ENCODE measurements at places on chromosomes 2 and 18. TPM values are rescaled to one million over a fixed set of nuclear protein-coding genes. Genes with fewer than 3 reads are reported as not detected.

Gene MARS2
- total RNA-seq, result 12.3 TPM

DNA sequence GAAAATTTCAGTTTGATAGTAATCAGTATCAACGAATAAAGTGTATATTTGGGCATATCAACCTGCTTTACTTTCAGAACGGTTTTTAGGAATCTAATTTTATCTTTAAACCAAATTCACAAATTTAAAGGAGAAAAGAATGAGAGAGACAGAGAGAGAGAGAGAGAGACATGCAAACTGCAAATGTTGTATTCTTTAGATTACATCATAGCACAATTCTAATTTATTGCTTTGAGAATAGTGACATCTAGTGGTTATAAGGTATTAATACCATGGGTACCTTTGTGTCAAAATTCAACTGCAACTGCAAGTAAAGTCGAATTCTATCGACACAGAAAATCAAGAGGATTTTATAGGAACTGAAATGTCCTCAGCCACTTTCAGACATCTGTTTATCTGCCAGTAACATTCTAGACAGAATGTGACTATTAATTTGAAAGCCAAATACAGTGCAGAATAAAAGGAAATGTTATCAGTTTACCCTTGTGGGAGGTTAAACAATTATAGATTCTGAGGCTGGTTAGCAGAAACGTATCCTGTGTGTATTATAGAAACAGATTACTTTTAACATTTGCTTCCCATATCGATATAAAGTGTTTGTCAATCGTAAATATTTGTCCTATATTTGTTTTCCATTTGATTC is 529.8 kb upstream of the VRK2 start:
- DNase-seq, result no peak

GRCh38 chr2:186342029-186342428 is 144.0 kb upstream of the ZC3H15 start:
- no peak for DNase-seq

Gene CPLX4
- not detected for total RNA-seq

- no peak for DNase-seq
Observed at GRCh38 chr2:56376699-56377665, 193.2 kb downstream of the CCDC85A start.

Gene NEU2
- not detected for total RNA-seq

- DNase-seq, result no peak
Observed at GRCh38 chr18:76263046-76264005, 231.7 kb downstream of the ZNF516 start.

GRCh38 chr18:50190926-50191325 is 4.0 kb downstream of the MYO5B start:
- DNase-seq, result no peak

All from liver (tissue), 10 donors.